NCI-H1417 treated with DMSO at 0.1 percent for 48 hours (cell line): ENCODE measurements at places on chromosomes 5 and 9.

DNA sequence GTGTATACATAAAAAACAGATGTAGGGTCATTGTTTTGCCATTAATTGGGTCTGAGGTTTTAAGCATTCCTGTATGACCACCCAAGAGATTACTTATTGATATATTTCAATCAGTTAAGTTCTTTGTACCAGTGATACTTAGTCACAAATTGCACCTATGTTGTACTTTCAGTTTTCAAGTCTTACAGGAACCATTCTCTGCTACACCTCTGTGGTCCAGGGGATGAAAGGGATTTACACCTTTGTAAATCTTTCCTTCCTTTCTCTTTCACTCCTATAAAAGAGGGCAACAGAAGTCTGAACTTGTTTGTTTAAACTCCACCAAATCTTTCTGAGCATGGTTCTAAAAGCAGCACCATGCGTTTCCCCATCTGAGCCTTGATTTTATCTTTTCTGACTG lies 86.1 kb downstream of the DEPDC1B start:
- DNase-seq: no peak

DNA sequence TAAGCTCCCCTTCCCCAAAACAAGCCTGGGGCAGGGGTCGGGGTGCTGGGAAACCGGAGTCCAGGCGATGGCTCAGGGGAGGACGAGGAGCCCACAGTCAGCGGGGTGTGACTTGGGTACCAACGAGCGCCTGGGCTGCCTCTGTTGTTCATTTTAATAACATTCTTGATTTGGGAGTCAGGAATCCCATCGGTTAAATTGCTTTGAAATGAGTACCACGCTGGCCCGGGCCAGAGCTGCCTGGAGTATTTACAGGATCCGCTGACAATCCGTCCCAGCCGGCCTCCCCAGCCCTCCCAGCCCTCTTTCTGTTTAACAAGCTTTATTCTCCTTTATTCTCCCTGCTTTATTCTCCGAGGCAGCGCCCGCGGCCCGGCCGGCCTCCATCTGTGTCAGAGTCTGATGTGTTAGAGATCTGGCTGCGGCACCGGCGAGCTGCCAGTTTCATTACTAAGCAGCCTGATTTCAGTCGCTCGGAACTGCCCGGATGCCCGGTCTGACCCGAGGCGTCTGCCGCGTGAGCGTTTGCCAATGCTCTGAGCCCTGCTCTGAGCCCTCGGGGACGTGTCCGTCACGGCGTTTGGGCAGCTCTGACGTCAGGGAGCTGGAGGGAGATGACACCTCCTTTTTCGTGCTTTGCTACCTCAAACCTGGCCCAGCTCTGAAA lies 16.5 kb upstream of the QRFP start:
- DNase-seq: no peak

- no peak for DNase-seq
These were observed 58.0 kb downstream of the SLC22A5 start for GRCh38 chr5:132427281-132428146.

DNA sequence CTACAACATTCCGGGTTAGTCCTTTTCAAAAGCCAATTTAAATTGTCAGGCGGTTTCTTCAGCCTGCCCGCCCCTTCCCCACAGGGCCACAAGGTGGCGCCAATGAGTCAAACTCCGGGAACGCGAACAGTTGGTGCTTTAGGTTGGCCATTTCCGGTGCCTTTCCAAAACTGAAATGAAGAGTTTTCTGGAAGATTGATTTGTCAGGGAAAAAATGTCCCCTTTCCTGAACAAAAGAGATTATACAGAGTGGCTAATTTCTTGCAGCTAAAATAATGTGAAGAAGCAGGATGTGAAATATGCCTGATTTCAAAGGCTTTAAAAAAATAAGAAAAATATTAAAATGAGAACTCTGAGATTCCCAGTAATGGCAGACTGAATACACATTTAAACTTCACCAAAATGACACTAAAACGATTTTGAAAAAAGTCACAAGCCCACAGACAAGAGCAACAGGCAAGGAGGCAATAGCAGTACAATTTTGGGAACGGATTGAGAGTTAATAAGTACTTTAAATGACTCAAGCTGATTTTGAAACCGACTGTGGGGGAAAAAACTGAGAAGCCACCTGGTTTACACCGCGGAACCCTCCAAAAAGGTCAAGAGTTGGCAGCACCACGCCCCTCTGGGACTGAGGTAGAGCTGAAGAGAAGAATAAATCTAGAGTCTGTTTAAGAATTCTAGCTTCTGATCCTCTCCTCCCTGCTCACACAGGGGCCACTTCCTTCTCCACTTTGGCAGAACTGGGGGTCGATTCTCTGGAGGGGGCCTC lies 45.7 kb downstream of the SLC46A2 start:
- no peak for DNase-seq

DNA sequence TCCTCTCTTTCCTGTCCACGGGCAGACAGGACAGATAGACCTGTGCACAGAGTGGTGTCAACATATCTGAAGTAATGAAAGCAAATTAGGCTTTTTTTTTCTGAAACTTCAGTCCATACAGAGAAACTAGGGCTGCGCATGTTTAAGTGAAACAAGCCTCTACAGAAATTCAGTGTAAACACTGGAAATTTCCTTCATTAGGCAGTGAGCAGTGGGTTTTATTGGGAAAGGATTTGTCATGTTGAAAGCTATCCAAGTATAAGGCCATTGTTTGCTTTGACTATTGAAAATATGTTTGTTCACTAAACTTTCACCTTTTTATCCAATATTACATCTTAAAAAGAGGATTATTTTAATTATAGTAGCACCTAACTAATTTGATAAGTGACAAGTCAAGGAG lies 161.2 kb downstream of the AOPEP start:
- DNase-seq: no peak

- no peak for DNase-seq
These were observed 28.8 kb downstream of the LHX2 start for GRCh38 chr9:124040186-124040931.
